ENCODE measurements at places on chromosomes 1 and 21. TPM values are rescaled to one million over a fixed set of nuclear protein-coding genes. Genes with fewer than 3 reads are reported as not detected.
A peak's percentile ranks its signal among the peaks of the same experiment; 100 is the strongest.

Gene INAVA
- total RNA-seq: not detected

- DNase-seq: peak; percentile 93
Measured at GRCh38 chr1:161225534-161226319, at the start of gene TOMM40L. Gene TOMM40L (plus strand): TSS chr1:161226060. CDS start chr1:161226490, 430 bp downstream.

GRCh38 chr1:28246427-28246832 lies 10.5 kb downstream of the ATP5IF1 start:
- no peak for DNase-seq

Gene FCAMR
- total RNA-seq: not detected

DNA sequence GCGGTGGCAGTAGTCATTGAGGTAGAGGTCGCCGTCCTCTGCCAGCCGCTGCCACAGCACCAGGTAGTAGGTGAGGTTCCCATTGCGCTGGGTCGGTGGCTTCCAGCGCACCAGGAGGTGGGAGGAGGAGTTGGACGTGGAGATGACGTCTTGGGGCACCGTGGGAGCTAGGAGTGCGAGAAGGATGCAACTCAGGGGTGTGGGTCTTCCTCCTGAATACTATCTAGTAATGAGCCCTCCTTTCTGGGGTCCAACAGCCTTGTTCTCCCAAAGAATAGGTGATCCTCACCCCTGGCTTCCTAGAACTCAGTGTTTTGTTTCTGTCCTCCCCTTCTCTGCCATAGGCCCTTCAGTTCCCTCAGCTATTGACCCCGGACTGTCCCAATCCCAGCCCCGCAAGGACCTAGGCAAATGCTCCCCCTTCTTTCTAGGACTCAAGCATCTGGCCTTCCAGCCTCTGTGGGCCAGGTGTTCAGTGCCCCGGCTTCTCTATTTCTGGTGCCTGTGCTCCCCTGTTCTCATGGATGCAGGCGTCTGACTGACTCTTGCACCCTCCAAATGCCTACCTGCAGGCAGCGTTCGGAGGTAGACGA lies 12.9 kb downstream of the INSRR start:
- no peak for DNase-seq

- DNase-seq: no peak
Measured at GRCh38 chr1:84582802-84583587, 8.8 kb upstream of the CTBS start.

DNA sequence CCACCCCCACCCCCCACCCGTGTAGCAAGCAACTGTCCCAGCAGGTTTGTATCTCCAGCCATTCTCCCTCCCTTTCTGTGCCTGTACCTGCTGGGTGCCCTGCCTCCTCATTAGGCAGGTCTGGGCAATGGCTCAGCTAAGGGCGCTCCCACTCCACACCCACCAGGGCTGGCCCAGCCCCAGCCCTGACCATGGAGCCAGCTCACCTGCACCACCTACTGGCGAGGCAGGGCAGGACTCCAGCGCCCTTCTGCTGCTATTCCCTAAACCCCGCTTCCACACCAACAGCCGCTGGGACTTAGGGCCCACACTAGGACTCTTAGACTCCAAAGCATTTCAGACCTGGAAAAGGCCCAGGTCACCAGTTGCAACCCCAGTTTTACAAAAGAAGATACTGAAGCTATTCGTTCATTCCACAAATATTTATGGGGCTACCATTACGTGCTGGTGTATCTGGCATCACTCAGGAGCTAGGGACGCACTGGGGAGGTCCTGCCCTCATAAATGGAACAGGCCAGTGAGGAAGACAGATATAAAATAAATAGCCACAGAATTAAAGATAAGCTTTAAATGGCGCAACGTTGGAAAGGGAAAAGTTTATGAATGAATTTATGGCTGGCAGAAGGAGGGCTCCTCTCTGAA lies 24.0 kb downstream of the PGLYRP3 start:
- no peak for DNase-seq

Gene EDN2
- total RNA-seq: 0.27 TPM

Gene NPHS2
- total RNA-seq: not detected

- peak; percentile 65 for DNase-seq
Measured at GRCh38 chr1:61241411-61241838, 159.1 kb downstream of the NFIA start.

Gene GJA5
- total RNA-seq: 8.1 TPM

- DNase-seq: no peak
Measured at GRCh38 chr1:218699865-218700264, 354.7 kb downstream of the TGFB2 start.

GRCh38 chr1:206081856-206082255 lies 28.9 kb downstream of the RHEX start:
- no peak for DNase-seq

DNA sequence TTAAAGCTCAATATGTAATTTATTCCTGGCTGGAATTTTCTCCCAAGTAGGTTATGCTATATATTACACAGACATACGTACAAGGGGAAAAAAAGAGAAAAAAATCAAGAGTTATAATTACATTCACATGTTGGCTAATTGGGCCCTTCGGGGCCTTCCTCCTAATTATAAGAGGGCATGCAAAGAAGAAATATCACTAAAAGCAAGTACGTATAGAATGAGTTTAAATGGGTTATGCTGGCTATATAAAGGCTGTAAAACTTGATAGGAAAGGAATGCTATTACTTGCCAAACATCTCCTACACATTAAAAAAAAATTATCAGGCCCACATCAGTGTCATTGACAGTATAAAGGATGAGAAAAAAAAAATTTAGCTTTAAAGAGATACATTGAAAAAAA lies 1396.1 kb upstream of the ADGRL4 start:
- no peak for DNase-seq

DNA sequence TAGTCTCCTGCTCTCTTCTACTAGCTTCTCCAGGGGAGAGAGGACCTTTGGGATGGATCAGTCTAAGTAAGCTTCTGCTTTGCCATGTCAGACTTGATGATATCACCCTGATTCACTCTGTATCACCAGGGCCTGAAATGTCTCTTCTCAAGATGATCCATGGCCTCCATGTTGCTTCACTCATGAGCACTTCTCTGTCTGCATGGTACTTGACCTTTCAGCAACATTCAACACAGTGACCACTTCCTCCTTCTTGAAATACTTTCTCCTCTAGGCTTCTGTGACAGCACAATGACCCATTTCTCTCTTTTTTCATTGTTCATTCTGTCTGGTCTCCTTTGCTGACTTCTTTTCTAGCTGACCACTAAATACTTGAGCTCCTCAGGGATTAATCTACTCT lies 35.3 kb upstream of the NGF start:
- no peak for DNase-seq

DNA sequence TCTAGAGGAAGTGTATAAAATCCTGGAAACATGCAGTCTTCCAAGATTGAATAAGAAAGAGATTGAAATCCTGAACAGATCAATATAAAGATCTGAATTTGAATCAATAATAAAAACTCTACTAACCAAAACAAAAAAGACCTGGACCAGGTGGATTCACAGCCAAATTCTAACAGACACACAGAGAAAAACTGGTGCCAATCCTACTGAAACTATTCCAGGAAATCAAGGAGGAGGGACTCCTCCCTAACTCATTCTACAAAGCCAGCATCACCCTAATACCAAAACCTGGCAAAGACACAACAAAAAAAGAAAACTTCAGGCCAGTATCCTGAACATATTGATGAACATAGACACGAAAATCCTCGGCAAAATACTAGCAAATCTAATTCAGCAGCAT lies 58.3 kb downstream of the SYT14 start:
- no peak for DNase-seq

Gene NPPA
- total RNA-seq: 25.3 TPM

DNA sequence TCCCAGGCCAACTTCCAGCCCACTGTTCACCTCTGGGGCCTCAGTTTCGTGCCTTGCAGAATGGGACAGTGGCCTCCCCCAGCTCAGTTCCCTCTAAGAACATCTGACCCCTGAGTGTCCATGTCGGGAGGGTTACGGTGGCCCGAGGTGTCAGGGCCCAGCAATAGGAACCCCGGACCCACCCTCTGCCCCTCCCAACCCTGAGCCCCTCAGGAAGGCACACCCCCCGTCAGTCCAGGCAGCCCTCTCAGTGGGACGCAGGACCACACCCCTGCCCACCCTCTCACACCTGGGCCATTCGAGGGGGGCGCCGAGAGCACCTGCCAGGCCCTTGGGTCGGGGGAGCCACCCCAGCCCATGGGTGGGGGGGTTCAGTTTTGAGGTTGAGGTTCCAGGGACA lies 447 bp downstream of the TTC34 start:
- DNase-seq: peak; percentile 9

GRCh38 chr1:61141288-61142042 lies 59.1 kb downstream of the NFIA start:
- no peak for DNase-seq

- no peak for DNase-seq
Measured at GRCh38 chr1:201585093-201585483, 46.2 kb downstream of the NAV1 start.

DNA sequence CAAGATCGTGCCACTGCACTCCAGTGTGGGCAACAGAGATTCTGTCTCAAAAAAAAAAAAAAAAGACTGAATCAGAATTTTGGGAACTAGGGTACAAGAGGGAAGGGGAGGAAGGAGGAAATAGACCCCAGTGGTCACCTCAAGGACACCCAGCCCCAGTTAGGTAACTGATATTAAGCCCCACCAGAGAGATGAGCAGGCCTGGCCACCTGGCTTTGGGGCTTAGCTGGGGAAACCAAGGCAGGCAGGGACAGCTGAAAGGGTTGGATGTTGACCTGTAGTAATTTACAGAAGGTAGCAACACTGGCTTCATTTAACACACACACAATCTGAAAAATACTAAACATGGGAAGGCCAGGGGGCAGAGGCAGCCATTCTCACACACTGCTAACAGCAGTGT lies 5.2 kb upstream of the C1orf122 start:
- DNase-seq: no peak

DNA sequence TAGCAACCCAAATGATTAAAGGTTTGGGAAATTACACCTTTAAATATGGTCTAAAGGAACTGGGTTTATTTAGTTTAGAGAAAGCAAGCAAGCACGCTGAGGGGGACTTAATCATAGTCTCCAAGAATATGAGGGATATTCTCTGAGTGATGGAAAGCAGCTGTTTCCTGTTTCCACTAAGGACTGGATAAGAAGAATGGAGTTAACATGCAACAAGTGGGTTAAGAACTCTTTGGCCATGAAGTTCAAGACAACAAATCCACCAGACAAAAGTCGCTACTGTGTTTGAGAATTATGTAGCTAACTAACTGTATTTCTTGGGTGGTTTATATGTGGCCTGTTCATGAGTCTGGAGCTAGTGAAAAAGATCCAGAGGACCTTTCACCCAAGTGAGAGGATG lies 85.7 kb downstream of the TGFB2 start:
- no peak for DNase-seq

DNA sequence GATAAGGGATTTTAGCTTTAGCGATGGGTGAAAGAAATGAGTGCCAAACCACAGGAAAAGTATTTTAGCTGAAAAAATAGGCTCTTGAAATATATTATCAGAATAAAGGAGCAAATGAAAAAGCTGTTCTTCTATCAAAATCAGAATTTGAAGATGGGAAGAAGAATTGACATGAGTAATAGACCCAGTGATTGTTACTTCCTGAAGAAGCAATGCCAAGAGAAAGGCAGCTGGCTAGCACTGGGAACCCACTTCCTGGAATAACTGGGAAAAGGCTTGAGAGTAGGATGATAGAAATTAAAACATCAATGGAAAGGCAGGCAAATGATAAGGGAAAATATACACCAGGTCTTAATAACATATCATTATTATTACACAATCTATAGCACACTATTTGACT lies 29.9 kb upstream of the LYPLAL1 start:
- no peak for DNase-seq

DNA sequence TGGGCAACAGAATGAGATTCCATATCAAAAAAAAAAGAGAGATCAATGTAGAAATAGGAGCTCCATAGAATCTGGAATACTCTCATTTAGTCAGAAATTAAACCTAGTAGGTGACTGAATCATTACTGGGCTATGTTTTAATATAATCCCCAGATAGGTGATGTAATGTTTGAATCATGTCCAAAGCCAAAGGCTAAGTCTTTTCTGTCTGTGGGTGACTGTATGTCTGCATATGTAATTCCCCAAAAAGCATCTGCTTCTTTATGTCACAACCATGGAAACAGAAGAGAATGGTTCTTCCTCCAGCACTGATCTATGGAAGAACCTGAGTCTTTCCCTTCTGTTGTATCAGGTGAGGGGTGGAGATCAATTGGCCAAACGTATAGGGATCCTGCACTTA lies 5.8 kb downstream of the LAMC2 start:
- DNase-seq: no peak

DNA sequence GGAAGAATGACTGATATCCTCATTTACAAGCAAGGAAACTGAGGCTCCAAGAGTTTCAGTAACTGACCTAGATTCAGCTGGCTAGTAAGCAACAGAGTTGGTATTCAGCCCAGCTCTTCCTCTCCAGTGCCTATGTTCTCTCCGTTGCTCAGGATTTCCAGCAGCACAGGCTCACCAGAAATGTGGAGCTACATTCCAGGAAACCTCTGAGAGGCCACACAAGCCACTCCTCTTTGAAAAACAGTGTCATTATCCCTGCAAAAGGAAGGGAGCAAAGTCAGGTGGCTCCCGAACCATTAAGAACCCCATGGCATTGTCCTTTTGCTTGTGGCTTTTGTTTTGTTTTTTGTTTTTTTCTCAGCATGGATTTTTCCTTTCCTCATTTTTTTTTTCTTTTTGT lies 40.6 kb upstream of the DUSP10 start:
- DNase-seq: no peak

DNA sequence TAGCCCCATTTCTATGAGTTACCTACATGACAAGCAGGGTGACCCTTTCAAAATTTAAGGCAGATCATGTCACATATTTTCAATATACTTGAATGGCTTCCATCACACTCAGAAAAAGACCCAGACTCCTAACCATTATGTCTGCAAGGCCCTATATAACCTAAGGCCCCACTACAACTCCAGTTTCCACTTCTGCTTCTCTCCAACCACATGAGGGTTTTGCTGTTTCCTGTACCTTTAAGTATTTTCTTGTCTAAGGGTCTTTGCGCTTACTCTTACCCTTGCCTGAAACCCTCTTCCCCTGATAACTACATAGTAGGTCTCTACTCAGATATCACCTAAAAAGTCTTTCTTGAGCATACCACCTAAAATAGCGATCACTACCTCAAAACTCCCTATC lies 46.1 kb downstream of the SGIP1 start:
- DNase-seq: no peak

DNA sequence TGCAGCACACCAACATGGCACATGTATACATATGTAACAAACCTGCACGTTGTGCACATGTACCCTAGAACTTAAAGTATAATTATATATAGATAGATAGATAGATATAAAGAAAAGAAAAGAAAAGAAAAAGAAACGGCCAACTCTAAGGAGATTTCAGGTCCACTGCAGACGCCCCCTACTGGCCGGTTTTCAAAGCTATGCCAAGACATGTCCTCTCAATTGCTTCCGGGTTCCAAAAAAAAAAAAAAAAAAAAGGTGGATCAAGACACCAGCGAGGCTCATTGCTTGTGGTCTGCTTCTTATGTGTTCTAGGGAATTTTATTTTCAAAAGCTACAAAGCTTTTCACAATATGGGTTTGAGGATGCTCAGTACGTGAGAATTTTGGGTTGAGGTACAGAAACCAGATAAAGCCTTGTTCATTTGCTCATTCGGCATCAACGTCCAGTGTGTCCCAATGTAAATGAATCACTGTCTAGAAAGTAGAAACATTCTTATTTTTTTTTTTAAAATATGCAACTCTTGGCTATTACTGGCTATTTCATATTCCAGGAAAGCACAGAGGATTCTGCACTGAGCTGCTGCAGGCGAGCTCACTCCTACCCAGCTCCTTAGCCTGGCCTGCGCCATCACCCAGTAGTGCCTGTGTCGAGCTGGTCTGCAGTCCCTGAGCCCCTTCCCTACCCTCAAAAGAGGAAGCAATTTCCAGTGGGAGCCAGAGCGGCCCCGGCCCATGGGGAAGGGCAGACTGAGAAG lies 643.0 kb downstream of the KIF26B start:
- DNase-seq: no peak

Gene USH2A
- total RNA-seq: 2.7 TPM
